Dermis blood vessel endothelial cell (primary cell): ENCODE measurements at places on chromosomes 4 and X. TPM values are rescaled to one million over a fixed set of nuclear protein-coding genes. Genes with fewer than 3 reads are reported as not detected.
A peak's percentile ranks its signal among the peaks of the same experiment; 100 is the strongest.

- no peak for DNase-seq
These were observed 82.6 kb downstream of the CT47B1 start for GRCh38 chrX:120793098-120793497.

DNA sequence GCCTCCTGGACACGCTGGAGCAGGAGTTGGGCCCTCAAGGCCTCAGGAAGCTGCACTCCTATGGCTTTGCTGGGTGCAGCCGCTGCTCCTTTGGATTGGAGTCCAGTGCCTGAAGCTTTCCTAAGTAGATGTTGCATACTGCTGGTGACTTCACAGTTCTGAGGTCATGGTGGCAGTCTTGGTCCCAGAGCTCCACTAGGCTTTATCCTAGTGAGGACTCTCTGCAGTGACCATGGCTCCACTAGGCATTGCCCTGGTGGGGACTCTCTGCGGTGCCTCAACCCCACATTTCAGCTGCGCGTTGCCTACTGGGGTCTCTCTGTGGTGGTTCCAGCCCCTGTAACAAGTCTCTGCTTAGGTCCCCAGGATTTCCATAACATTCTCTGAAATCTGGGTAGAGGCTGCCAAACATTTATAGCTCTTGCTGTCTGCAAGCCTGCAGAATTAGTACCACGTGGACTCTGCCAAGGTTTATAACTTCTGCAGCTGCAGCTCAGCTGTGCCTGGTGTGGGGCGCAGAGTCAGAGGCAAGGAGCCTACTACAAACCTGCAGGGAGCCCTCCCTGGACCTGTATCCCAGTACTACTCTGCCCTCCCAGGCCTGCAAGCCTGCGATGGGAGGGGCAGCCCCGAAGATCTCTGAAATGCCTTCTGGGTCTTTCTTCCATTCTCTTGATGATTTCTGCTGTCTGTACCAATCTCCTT, 46.0 kb upstream of the NFKB1 start:
- no peak for DNase-seq

The GRPR gene
- not detected in 2 replicates for total RNA-seq

GRCh38 chr4:183426507-183426906, 17.9 kb upstream of the CDKN2AIP start:
- no peak for DNase-seq

DNA sequence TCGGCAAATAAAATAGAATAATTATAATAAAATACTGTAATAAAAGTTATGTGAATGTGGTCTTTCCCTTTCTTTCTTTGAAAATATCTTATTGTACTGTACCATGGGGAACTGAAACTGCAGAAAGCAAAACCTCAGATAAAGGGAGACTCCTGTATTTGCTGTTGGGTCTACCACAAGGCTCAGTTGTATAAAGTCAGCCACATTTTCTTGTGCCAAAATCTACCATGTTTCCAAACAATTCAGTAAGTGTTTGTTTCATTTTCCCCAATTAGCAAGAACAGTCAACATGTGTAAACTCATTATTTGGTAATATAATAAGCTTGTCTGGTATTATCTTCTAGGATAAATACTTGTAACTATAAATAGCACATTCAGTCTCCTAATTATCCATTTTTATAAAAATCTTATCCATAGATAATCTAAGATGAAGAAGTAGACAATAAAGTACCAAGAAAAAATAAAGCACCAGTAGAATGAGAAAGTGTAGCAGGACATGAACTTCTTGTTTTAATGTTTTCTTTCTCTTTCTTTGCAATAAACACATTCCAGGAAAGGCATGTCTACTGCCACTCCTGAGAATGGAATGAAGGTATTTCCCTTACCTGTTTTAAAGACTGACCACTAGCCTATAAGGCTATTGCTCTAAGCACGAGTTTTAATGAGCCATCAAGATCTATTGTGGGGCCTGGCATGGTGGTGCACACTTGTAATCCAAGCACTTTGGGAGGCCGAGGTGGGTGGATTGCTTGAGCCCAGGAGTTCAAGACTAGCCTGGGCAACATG, 15.0 kb upstream of the OTUD4 start:
- no peak for DNase-seq

DNA sequence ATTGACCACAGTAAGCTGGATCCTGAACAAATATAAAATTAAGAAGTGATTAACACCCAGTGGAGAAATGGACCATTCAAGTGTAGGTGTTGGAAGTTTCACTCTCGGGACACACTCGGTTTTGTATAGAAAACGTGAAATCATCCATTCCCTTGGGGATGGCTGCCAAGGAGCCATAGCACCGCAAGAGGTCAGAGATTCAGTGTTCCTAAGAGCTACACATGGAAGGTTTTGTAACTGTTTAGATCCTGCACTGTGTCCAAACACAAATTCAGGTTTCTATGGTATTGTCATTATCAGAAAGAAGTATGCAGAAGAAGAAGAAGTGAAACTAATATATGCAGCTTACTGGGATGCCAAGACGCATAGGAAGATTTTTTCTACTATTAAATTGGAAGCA, 281.0 kb downstream of the LDB2 start:
- DNase-seq = no peak

The MAGEA12 gene
- not detected in 2 replicates for total RNA-seq

The BST1 gene
- 41.0 and 49.0 TPM in 2 replicates for total RNA-seq

DNA sequence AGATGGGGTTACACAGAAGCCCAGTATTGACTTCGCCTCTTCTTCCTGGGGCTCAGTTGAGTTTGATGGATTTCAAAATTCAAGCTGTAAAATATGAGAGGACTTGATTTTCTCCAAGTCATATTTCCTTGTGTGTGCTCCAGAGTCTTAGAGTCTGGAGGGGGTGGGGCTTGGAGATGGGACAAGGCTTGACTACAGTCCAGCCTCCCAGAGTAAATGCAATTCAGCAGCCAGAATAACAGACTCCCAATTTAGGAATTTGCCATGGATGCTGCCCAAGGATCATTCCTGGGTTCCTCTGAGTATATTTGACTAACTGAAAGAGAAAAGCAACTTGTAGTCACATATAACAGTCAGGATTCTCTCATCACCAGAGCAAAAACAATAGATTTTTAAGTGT, 53.7 kb upstream of the RBPJ start:
- DNase-seq = no peak

DNA sequence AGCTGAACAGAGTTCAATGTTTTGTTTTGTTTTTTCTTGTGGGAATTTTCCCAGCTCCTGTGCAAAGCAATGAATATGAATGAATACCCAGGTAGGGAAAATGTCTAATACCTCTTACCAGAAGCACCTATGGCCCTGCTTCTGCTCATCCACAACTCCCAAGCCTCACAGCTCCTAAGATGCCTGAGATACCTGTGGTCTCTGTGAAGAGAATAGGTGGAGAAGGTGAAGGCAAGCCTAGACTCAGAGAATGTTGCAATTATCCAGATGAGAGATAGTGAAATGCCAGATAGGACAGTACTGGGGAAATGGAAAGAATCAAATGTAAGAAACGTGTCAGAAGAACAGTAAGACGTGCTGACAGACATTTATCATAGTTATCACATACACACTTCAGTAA, 70.2 kb upstream of the NOCT start:
- DNase-seq = no peak

DNA sequence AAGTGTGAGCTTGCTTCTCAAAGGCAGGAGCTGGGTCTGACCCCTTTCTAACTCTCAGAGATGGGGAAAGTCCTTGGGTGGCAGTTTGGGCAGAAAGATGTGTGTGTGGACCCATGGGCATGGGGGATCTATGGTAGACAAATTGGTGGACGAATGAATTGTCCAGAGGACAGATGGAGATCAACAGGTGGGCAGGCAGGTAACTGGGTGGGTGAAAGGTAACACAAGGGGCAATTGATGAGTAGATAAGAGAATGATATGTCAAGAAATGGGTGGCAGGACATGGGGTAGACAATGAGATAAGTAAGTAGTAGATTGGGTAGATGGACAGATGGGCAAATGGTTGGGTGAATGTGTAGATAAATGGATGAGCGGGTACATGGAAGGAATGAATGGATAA, 2.9 kb upstream of the KCND1 start:
- no peak for DNase-seq

GRCh38 chr4:102420563-102421398, 75.5 kb upstream of the SLC39A8 start:
- peak; percentile 36 for DNase-seq

DNA sequence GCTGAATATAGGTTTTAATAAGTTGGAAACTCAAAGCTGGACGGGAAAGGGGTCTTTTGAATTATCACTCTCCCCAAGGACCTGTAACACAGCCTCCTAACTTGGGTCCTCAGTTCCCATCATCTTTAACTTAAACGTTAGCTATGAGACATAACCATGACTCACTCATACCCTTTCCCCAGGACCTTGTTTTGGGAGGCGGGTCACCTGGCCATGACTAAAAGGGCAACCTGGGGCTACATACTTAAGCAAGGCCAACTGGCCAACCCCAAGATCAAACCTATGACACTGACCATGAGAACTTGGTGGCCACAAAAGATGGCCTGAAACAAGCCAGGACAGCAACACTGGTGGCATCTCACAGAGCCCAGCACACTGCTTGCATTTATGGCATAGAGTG, 89.0 kb downstream of the SH3KBP1 start:
- DNase-seq = no peak

The MAGEA8 gene
- total RNA-seq = not detected in 2 replicates

The ZGRF1 gene
- total RNA-seq = 12.9 and 16.9 TPM in 2 replicates

- DNase-seq = no peak
These were observed 156.7 kb downstream of the TRIML1 start for GRCh38 chr4:188295899-188296298.

GRCh38 chr4:123649645-123650391, 253.2 kb downstream of the SPRY1 start:
- DNase-seq = peak; percentile 13

- no peak for DNase-seq
These were observed 49.8 kb downstream of the SH3KBP1 start for GRCh38 chrX:19837648-19838047.

The RAB33A gene
- 0.17 and 0.42 TPM in 2 replicates for total RNA-seq

The ARMCX1 gene
- 38.3 and 46.1 TPM in 2 replicates for total RNA-seq

The MAGED4 gene
- 28.2 and 28.9 TPM in 2 replicates for total RNA-seq

The ANK2 gene
- total RNA-seq = 41.4 and 65.1 TPM in 2 replicates

The SH2D1A gene
- not detected in 2 replicates for total RNA-seq

The GAGE10 gene
- total RNA-seq = not detected in 2 replicates

- no peak for DNase-seq
These were observed 123.7 kb downstream of the AFF1 start for GRCh38 chr4:87058356-87059073.

DNA sequence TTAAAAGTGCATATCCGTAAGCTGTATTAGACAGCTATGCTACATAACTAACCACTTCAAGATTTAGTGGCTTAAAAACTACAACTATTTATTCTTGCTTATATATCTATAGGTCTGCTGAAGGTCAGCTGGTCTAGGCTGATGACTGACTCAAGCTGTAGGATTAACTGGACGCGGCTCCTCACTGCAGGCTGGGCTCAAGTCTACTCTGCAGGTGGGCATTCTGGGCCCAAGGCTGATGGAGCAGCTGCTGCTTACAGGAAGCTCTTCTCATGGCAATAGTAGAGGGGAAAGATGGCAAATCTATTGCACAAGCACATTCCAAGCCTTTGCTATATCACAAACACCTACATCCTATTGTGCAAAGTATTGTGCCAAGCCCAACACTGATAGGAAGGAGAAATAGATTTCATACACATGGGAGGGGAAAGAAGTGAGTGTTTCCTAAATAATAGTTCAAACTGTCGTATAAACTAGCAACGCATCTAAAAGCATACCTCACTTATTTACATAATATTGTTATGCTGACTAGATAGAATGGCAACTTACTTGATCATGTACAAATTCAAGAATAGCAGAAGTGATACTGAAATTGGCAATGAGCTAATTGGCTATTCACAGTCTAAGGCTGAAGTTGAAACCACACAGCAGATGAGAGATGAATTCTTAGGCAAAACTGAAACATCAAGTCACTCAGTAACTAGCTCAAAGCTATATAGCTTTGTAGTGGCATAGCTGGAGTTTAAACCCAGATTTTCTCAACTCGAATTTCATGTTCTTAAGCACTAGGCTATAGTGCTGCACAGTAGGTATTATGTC, 263.8 kb downstream of the NKX6-1 start:
- no peak for DNase-seq

DNA sequence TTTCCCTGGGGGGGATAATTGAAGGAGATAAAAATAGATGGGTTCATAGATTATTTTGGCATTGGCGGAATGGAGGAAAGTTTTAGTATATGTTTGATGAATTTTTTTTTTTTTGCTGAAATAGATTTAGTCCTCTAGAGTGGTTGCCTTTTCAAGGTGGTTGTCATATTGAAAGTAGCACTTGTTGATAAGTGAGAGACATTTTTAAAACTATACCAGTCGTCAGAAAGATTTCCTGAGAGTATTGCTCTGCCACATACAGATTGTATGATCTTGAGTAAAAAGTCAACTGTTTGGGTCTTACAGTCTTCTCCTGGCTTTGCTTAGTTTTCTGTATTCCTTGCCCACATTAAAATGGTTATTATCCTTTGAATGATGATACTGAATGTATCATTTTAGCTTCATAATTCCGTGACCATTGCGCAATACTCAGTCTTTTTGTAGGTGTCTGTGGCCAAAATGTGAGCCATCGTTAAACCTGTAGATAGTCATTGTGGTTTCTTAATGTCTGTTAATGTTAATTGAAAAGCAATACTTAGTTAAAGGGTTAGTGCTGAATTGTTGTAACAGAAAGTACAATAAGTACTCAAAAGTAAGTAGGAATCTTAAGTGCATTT, 7.1 kb downstream of the SMARCAD1 start:
- DNase-seq = no peak

- no peak for DNase-seq
These were observed 20.2 kb upstream of the CHRNA9 start for GRCh38 chr4:40314951-40315350.

The ATP2B3 gene
- under 0.01 TPM in 1 of 2 replicates, not detected in the other for total RNA-seq

The STOX2 gene
- total RNA-seq = 17.7 and 19.2 TPM in 2 replicates

GRCh38 chrX:11137543-11138139, 26.5 kb downstream of the HCCS start:
- DNase-seq = peak; percentile 59

The CFAP47 gene
- total RNA-seq = not detected in 2 replicates

The SSX4B gene
- total RNA-seq = not detected in 2 replicates

DNA sequence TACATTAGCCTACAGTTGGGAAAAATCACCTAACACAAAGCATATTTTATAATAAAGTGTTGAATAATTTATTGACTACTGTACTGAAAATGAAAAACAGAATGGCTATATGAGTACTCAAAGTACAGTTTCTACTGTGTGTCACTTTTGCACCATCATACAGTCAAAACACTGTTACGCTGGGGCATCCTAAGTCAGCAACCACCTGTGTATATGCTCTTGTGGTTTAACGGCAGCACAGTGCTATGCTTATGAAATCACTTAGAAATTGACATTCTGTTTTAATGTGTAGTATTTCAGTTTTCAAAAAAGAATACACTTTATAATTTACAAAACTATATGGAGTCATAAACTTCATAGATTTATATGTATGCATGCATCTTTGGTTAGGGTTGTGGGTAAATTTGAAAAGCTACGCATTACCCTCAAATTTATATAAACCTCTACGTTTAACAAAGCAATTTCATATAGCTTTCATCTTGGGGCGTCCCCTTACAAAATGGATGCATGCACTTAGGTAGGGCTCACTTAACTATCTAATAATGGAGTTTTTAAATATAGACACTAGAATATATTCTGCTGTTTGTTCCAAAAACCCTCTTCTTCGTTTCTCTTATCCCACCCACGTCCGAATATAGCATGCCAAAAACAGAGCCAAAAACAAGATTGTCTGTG, 690 bp upstream of the NEIL3 start:
- DNase-seq = no peak

The RAP2C gene
- 16.8 and 27.4 TPM in 2 replicates for total RNA-seq
